ENCODE measurements at places on chromosomes 1 and 21. TPM values are rescaled to one million over a fixed set of nuclear protein-coding genes. Genes with fewer than 3 reads are reported as not detected.

ESPN gene
- total RNA-seq = 0.49 TPM

PDPN gene
- total RNA-seq = not detected

PKLR gene
- total RNA-seq = 0.09 TPM

NBL1 gene
- total RNA-seq = 51.7 TPM

NECTIN4 gene
- total RNA-seq = not detected

EXTL1 gene
- total RNA-seq = not detected

AMY1C gene
- total RNA-seq = not detected

ANGPTL3 gene
- not detected for total RNA-seq

OXCT2 gene
- 1.8 TPM for total RNA-seq

DYNLT4 gene
- 0.28 TPM for total RNA-seq

VANGL2 gene
- 0.02 TPM for total RNA-seq

TMCO4 gene
- 12.1 TPM for total RNA-seq

PRCC gene
- total RNA-seq = 120 TPM

CAMK1G gene
- total RNA-seq = 0.54 TPM

ZNF593OS gene
- not detected for total RNA-seq

MFSD2A gene
- total RNA-seq = 47.0 TPM

RGSL1 gene
- not detected for total RNA-seq

ZYG11A gene
- 0.17 TPM for total RNA-seq

TNFRSF8 gene
- 35.1 TPM for total RNA-seq

C4BPA gene
- total RNA-seq = not detected

ABCA4 gene
- total RNA-seq = 0.12 TPM

KMO gene
- total RNA-seq = 0.09 TPM

GBP2 gene
- total RNA-seq = 168 TPM

RYR2 gene
- not detected for total RNA-seq

HSD3B2 gene
- total RNA-seq = not detected

LMX1A gene
- total RNA-seq = not detected
